CD4-positive, alpha-beta T cell treated with Interleukin-4 for 1 hour (primary cell): ENCODE measurements at places on chromosomes 7 and 10.

GRCh38 chr7:199483-200249 is 7.3 kb downstream of the FAM20C start:
- DNase-seq = no peak

DNA sequence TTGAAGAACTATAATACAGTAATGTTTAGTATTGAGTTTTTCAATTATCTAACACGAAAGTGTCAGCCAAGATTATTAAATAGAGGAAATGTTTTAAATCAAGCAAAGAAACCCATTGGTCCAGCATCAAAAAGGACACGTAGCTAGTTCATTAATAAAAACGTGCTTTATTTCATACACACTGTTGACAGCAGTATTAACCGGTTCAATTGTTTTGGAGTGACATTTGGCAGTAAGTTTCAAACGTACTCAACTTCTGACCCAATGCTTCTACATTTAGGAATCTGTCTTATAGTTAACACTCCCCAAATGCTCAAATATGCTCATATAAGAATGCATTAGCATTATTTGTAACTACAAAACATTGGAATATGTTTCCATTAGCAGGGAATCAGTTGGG is 41.3 kb downstream of the SLC16A12 start:
- DNase-seq = no peak

GRCh38 chr10:117441812-117442443 is 66.7 kb upstream of the PDZD8 start:
- peak; percentile 18 for DNase-seq

GRCh38 chr7:131723926-131724325 is 167.5 kb upstream of the PODXL start:
- DNase-seq = no peak

DNA sequence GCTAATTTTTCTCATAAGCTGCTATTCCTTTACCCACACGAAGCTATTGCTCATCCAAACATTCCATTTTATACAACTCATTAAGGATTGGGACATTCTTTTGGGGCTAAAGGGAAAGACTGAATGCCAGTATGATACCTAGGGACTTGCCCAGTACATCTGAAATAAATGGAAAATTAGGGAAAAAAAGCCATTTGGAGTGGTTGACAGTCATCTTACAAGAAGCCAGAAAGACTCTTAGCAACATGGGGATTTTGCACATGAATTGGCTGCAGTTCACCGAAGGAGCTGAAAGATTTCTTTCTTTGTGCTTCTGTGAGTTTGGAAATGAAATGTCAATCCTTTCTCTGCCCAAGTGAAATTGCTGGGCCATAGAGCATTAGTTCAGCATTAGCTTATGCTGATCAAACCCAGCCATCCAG is 43.3 kb upstream of the MTURN start:
- no peak for DNase-seq

GRCh38 chr7:70267381-70268120 is 669.3 kb downstream of the AUTS2 start:
- DNase-seq = no peak

DNA sequence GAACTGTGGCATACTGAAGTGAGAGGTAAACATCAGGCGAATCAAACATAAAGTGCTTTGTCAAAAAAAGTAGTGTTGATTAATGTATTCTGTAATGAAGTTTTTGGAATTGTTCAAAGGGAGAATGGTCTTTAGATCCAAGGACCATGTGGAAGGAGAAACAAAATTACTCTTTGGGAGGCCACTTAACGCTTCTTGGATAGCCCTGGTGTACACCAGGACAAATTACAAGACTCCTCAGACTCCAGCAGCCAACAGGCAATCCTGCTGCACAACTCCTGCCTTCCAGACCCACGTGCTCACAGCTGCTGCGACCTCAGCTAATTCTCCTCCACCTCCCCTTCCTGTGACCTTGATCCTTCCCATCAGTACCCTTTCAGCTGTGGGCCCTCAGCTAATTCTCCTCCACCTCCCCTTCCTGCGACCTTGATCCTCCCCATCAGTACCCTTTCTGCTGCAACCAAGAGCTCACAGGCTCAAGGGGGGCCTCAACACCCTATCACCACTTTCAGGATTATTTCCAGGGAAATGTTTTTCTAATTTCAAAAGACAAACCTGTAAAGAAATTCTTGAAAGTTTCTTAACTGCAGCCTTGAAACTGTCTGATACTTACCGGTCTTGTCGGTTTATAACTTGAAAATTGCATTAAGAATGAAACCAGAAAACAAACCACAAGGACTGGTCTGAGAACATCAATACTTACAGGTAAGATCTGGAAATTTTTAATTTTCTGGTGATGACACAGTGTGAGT is 29.7 kb upstream of the DDC start:
- no peak for DNase-seq

- DNase-seq = no peak
Measured at GRCh38 chr7:50783801-50784507, 1.3 kb upstream of the GRB10 start.

- no peak for DNase-seq
Measured at GRCh38 chr10:86310702-86311101, 55.9 kb downstream of the GRID1 start.

- DNase-seq = peak; percentile 68
Measured at GRCh38 chr7:1062296-1063294, 18.2 kb downstream of the GPR146 start.

- DNase-seq = no peak
Measured at GRCh38 chr10:128036746-128037543, 89.3 kb downstream of the MKI67 start.

DNA sequence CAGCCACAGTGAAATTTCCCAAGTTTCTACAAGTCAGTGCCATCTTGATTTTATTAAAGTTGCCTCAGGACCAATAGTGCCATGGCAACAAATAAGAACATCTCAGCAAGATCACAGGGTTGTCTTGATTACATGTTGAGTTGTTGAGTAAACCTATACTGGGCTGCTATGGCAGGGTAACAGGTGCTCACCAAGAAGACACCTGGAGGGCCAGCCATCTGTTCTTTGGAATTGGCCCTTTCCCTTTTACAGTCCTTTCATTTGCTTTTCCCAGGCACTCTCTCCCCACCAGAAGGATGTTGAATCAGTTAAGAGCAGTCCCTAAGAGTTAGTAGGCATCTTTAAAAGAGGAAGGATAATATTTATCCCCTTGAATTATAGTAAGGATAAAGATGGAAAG is 582.0 kb downstream of the TNS3 start:
- DNase-seq = no peak

- DNase-seq = no peak
Measured at GRCh38 chr7:157667261-157667660, 330.5 kb downstream of the DNAJB6 start.

DNA sequence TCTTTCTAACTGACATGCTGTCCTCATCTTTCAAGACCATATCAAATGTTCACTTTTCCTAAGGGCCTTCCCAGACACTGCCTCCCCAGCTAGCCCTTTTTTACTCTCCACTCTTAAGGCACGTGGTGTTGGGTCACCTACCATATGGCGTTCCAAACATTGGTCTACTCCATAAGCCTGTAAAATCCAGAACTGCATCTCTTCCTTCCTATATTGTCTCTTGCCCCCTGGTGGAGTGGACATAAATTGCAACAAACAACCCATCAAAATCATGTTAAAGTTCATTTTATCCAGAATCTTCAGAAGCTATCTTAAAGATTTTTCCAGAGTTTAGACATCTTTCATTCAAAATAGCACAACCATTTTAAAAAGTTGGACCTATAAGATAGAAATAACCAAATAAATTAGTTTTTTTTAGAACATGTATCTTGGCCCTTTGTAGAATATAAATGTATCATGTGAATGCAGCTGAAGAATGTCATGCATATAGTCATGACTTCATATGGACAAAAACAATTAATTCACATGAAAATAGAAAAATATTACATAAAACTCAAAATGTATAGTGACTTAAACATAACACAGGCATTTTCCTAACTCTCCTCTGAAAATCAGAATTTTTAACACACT is 180.6 kb upstream of the CHRM2 start:
- no peak for DNase-seq

GRCh38 chr10:113035732-113036312 is 85.8 kb downstream of the TCF7L2 start:
- DNase-seq = no peak

DNA sequence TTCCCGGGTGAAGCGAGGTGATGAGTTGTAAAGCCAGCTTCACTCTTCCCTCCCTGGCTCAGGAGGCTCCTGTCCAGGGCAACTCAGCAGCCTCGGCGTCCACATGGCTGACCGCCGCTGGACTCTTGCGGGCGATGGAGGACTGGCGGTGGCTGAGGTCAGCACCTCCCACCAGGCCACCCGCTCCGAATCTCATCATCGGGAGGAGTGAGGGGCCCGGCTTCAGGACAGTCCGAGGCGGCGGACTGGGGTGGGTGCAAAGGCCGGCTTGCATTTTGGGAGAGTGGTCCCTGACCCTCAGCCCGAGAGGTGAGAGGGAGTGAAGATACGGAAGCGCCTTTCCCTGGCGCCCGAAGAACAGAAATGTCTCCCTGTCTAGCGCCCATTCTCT is 759 bp downstream of the DNAJB12 start:
- DNase-seq = no peak

- DNase-seq = peak; percentile 57
Measured at GRCh38 chr7:35519971-35520809, 174.7 kb downstream of the HERPUD2 start.

DNA sequence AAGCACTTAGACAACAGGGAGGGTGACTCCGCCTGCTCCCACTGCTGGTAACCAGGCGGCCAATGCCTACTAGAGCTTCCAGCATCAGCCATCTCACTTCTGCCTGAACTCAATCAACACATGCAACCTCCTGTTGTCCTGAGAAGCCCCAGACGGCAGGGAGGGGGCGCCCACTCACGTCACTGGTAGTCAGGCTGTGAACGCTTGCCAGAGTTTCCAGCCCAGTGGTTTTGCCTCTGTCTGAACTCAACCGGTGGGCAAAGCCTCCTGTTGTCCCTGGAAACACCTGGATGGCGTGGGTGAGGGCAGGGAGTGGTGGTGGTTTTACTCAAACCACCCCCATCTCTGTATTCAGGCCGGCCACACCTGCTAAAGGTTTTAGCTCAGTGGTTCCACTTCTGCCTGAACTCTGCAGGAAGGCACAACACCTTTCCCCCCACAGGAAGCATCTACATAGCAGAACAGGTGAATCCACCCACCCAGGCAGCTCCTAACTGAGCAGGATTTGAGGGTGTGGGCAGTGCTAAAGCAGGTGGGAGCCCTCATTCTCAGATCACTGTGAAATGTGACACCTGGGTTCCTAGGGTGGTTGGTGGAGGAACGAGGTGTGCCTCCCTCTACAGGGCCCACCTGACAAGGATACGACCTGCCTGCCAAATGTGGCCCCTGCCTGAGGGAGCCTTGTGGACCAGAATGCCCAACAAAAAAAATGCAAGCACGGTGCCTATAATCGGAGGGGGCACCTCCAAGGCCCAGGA is 563.0 kb upstream of the SEMA3D start:
- no peak for DNase-seq

GRCh38 chr7:27046854-27047549 is 48.8 kb downstream of the HOXA1 start:
- DNase-seq = no peak

DNA sequence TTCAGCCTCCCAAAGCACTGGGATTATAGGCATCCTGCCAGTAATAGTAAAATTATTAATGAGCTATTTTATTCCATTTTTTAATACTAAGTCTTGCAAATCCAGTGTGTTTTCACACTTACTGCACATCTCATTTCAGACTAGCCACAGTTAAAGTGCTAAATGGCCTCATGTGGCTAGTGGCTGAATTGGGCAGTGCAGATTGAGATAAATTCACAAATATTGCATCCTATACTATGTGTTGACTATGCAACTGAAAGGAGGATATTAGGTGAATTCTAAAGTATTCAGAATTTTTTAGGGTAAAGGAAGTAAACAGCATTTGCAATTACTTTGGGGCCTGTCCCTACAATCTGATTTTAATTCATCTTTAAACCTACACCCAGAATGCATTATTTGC is 10.2 kb downstream of the APBB1IP start:
- no peak for DNase-seq

- no peak for DNase-seq
Measured at GRCh38 chr10:14728346-14728745, 46.4 kb downstream of the FAM107B start.

DNA sequence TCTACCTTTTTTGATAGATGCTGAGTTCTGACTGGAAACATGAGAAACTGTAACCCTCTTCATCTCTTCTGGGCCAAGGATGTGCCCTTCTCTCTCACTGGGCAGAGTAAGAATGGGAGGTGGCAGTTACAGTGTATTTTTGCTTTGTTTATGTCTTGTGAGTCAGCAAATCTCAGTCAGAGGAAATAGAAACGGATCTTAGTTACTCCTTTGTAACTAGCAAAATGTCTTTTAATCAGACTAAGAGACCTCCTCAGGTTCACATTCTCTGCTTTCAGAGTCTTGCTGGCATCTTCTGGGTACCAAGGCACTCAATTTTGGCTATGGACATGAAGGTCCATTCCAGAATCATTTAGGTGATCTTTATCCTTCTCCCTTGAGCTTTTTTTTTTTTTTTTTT is 70.9 kb downstream of the HHEX start:
- DNase-seq = no peak

- no peak for DNase-seq
Measured at GRCh38 chr7:11726001-11726793, 105.8 kb downstream of the THSD7A start.

- DNase-seq = no peak
Measured at GRCh38 chr10:84054743-84055142, 84.6 kb upstream of the GHITM start.
